Fibroblast of villous mesenchyme (primary cell): ENCODE measurements at places on chromosomes 7 and 10.

DNA sequence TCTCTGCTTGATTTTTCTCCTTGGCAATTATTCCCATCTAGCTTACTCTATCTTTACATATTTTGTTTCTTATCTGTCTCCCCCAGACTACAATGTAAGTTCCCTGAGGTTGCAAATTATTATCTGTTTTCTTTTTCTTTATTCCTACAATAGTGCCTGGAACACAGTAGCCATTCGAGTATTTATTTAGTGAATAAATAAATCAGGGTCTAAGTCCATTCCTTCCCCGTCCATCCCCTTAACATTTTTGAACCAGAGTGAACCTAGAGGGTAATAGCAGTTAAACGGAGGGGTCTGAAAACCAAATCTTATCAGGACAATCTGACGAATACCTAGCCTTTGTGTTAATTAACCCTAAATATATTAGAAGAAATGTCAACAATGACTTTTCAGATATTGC is 252.8 kb upstream of the YAE1 start:
- no peak for DNase-seq

- no peak for DNase-seq
Measured at GRCh38 chr10:79980711-79981110, 31.8 kb upstream of the SFTPD start.

GRCh38 chr10:22612318-22612717 is 102.1 kb downstream of the PIP4K2A start:
- no peak for DNase-seq

DNA sequence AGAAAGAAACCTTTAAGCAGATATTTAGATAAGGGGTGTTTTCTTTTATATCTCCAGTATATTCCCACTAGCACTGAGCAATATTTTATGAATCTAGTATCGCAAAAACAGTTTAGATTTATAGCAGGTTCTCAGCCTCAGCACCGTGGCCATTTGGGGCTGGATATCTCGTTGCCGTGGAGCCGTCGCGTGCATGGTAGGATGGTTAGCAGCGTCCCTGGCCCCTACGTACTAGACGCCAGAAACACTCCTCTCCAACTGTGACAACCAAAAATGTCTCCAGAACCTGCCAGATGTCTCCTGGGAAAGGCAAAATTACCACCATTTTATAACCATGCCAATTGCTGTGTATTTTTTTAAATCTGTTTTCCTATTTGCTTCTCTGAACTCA is 172.9 kb downstream of the CACNB2 start:
- no peak for DNase-seq
